ENCODE measurements at places on chromosomes 2 and 18.
A peak's percentile ranks its signal among the peaks of the same experiment; 100 is the strongest.

DNA sequence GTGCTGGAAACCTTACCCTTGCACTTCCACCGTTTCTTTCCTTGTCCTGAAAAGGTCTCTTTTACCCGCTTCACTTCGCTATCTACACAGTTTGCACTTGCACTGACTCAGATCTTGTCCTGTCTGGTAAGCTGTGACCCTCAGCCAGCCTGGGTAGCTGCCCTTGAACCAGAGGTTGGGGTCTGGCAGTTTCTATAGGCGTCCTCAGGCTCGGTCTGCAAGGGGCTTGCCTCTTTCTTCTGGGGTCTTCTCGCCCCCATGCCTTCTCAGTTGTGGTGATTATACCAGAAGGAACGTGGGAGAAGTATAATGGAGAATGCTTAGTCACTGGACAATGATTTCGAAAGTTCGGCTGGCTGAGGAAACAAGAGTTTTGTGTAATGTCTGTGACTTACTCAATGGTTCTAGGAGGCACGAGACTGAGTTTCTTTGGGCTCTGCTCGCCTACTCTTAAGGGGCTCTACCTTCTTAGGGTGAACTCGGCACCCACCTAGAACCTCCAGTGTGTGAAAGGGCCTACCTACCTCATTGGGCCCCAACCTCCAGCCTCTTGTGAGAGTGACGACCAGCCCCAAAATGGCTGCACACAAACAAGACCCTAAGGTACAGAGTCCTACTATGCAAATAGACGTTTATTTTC, 6.9 kb upstream of the STAT1 start:
- DNase-seq = peak; percentile 58

GRCh38 chr2:104816143-104816542, 37.8 kb upstream of the POU3F3 start:
- DNase-seq = no peak

DNA sequence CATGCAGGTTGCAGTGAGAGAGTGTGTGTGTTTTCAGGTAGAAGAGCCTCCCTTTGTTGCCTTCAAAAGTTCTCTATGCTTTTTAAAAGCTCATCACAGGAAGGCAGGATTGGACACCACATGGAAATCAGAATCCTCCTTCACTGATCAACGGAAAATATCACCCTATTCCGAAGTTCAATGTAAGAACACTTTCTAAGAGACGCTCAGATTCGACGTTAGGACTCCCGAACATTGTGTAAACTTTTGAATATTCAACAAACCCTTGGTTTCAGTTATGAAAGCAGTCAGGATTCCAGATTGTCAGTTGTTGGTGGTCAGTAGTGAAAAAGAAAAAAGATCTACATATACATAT, 561.4 kb upstream of the ID2 start:
- DNase-seq = no peak

GRCh38 chr18:61031626-61032025, 301.6 kb upstream of the CDH20 start:
- no peak for DNase-seq

- no peak for DNase-seq
These were observed 509.2 kb upstream of the SPHKAP start for GRCh38 chr2:228690681-228691080.
